ENCODE measurements at places on chromosomes 16 and 17.

DNA sequence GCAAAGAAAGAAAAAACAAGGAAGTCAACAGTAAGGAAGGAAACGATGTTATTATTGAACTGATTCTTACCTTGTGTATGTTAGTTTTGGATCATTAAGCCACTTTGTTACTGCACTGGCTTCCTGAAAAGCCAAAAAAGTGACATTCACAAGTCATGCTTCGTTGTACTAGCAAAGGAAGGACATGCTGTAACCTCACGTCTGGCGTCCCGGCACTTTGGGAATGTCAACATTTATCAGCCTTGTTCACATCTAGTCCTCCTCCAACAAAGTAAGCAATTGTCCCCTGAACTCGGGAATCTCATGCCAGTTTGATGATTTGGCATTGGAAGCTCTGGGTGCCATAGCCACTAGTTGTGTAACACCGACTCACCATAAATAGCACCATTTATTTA, 731 bp upstream of the MKS1 start:
- no peak for DNase-seq

- no peak for DNase-seq
Observed at GRCh38 chr17:17590883-17591354, 589 bp downstream of the PEMT start.

DNA sequence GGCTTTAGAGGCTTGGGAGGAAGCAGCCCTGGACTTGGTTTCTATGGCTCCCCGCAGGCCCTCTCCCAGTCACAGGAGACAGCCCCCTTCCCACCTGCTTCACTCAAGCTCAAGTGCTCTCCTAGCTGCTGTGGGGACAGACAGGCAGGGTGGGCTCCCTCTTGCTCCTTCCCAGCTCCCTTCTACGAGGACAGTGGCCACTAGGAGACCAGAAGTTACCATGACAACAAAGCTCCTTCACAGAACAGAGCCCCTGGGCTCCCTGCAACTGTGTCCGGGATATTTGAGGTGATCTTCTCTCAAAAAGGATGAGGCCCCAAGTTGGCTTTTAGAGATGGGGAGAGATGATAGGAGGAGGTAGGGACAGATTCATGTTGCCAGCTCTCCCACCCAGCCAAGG, 116.3 kb downstream of the AMFR start:
- no peak for DNase-seq

- no peak for DNase-seq
Observed at GRCh38 chr16:11526655-11527350, 59.9 kb downstream of the LITAF start.

- no peak for DNase-seq
Observed at GRCh38 chr16:2767891-2768290, 9.2 kb downstream of the ELOB start.

- peak; percentile 48 for DNase-seq
Observed at GRCh38 chr17:76547183-76547641, 7.4 kb downstream of the PRCD start.

DNA sequence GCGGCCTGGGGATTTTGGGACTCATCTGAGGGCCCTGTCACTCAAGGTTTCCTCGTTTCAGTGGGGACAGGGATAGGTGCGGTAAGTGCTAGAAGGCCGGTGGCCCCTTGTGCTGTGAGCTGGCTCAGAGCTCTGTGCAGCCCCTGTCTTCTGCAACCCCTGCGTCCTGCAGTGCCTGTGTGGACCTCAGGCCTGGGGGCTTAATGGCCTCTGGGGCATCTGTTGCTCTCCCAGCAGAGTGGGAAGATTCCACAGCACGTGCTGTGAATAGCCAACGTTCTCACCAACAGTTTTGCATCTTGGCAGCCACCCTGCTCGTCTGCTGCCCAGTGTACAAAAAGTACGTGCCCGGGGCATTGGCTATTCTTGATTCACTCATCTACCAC, 4.9 kb downstream of the FOXC2 start:
- no peak for DNase-seq

DNA sequence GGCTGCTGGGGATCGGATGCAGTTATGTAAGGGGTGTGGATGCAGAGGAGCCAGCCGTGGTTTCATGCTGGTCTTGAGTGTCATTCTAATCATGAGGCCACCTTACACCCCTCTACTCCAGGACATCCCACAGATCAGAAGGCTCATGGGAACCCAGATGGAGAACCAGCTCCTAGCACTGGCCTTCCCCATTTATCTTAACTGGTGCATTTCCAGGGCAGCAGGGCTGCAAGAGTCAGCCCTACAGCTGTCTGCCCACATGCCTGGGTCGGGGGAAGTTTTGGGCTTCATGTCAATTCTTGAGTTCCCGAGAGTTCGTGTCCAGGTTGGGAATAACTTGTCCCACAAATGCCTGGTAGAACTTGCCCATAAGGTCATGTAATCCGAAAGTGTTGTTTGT, 29.1 kb downstream of the RPTOR start:
- no peak for DNase-seq

GRCh38 chr16:66542396-66542795, 7.5 kb downstream of the TK2 start:
- DNase-seq, result no peak

- no peak for DNase-seq
Observed at GRCh38 chr16:2333772-2334379, 6.7 kb downstream of the ABCA3 start.

DNA sequence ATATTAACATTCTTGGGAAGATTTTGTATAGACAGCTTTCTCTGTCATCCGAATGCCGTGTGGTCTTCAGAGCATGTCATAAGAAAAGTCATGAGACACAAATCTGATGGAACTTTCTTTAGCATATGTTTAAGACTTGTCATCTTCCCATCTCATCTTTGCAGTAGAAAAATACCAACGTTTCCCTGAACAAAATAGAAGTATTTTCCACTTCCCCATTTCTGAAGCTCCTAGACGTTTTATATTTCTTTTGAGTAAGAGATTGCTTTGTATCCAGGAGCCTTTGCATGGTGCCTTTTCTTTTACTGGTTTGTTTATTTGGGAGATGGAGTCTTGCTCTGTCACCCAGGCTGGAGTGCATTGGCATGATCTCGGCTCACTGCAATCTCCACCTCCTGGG, 235.1 kb downstream of the PRKCA start:
- DNase-seq, result no peak

DNA sequence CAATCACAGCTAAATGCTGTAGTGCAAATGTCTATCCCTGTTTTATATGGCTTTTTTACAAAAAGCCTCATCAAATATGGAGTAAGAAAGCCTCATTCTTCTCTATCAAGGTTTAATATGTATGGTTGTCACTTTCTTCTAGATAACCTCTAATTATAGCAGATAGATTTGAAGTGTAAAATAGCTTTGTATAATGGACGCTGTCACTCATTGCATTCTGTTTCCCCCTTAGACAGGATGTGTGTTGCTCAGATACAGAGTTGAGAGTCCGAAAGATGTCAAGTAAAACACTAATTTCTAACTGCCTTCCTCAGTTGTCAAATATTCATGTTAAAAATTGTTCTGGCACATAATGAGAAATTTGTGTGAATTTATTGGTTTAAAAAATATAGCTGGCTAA, 88.0 kb downstream of the NLK start:
- no peak for DNase-seq

DNA sequence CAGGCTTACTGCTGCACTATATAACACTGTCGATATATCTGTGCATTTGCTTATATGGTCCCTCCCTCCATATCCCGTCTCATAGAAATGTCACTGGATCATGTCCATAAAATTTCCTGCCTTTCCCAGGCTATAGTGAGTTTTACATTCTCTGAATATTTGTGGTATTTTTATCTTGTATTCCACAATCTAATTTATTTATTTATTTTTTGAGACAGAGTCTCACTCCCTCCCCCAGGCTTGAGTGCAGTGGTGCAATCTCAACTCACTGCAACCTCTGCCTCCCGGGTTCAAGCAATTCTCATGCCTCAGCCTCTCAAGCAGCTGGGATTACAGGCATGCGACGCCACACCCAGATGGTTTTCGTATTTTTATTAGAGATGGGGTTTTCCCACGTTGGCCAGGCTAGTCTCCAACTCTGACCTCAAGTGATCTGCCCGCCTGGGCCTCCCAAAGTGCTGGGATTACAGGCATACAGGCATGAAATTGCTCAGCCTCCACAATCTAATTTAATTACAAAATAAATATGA, 12.9 kb downstream of the TRIM37 start:
- DNase-seq, result no peak
